ENCODE measurements at places on chromosomes 6 and 20. TPM values are rescaled to one million over a fixed set of nuclear protein-coding genes. Genes with fewer than 3 reads are reported as not detected.

Gene GABRR1
- not detected for total RNA-seq

Gene DEFB132
- total RNA-seq = not detected

Gene OPRM1
- not detected for total RNA-seq

Gene DEFB124
- total RNA-seq = not detected

Gene SMOC2
- total RNA-seq = 0.75 TPM

Gene RAB44
- 0.03 TPM for total RNA-seq

Gene MATN4
- 0.06 TPM for total RNA-seq

Gene ZSCAN31
- total RNA-seq = 8.3 TPM

Gene LAMA5
- total RNA-seq = 63.9 TPM

Gene BFSP1
- not detected for total RNA-seq

- H3K4me1 ChIP-seq = peaks cover 35% of the 10 kb centered on the region
- H3K27ac ChIP-seq = no peak overlapping the region
- peak overlapping the region; percentile 82 for H3K4me3 ChIP-seq
- peak; percentile 51 for DNase-seq
- H3K36me3 ChIP-seq = no peaks in the 10 kb centered on the region
Observed at GRCh38 chr20:36462440-36463211, 78.7 kb upstream of the MYL9 start.

- no peak overlapping the region for H3K27ac ChIP-seq
- no peaks in the 10 kb centered on the region for H3K27me3 ChIP-seq
- no peak for DNase-seq
- no peaks in the 10 kb centered on the region for H3K36me3 ChIP-seq
- H3K4me3 ChIP-seq = no peak overlapping the region
Observed at GRCh38 chr20:8334641-8335040, 202.6 kb downstream of the PLCB1 start.

DNA sequence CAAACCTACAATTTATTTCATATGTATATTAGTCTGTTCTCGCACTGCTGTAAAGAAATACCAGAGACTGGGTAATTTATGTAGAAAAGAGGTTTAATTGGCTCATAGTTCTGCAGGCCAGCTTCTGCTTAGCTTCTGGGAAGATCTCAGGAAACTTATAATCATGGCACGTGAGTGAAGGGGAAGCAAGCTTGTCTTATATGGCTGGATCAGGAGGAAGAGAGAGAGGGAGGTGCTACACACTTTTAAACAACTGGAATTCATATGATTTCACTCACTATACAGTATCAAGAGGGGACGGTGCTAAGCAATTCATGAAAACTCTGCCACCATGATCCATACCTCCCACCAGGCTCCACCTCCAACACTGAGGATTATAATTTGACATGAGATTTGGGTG lies 29.9 kb downstream of the PHACTR2 start:
- H3K4me3 ChIP-seq = no peak overlapping the region
- no peaks in the 10 kb centered on the region for H3K27me3 ChIP-seq
- H3K27ac ChIP-seq = no peak overlapping the region
- H3K36me3 ChIP-seq = no peaks in the 10 kb centered on the region
- H3K4me1 ChIP-seq = no peaks in the 10 kb centered on the region
- DNase-seq = no peak

GRCh38 chr6:32371229-32371628 lies 474 bp downstream of the TSBP1 start:
- no peak overlapping the region for H3K27ac ChIP-seq
- H3K27me3 ChIP-seq = no peaks in the 10 kb centered on the region
- no peaks in the 10 kb centered on the region for H3K4me1 ChIP-seq
- H3K36me3 ChIP-seq = no peaks in the 10 kb centered on the region
- DNase-seq = no peak
- H3K4me3 ChIP-seq = no peak overlapping the region

GRCh38 chr6:113281431-113281830 lies 575.7 kb upstream of the MARCKS start:
- no peak overlapping the region for H3K27ac ChIP-seq
- no peak overlapping the region for H3K4me3 ChIP-seq
- H3K27me3 ChIP-seq = no peaks in the 10 kb centered on the region
- H3K4me1 ChIP-seq = peaks cover 6% of the 10 kb centered on the region

DNA sequence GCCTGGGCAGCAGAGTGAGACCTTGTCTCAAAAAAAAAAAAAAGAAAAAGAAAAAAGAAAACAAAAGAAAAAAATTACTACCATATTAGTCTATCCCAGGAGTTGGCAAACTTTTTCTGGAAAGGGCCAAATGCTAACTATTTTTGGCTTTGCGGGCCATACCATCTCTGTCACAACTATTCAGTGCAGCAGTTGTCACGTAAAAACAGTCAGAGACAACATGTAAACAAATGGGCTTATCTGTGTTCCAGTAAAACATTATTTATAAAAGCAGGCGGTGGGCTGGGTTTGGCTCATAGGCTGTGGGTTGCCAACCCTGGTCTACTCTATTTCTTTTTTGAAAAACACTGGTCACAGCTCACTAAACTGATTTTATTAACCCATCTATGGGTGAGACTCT lies 53.4 kb downstream of the EYA2 start:
- DNase-seq = no peak
- no peaks in the 10 kb centered on the region for H3K36me3 ChIP-seq

- H3K36me3 ChIP-seq = no peaks in the 10 kb centered on the region
- H3K27ac ChIP-seq = no peak overlapping the region
- peaks cover 26% of the 10 kb centered on the region for H3K4me1 ChIP-seq
- H3K27me3 ChIP-seq = peaks cover 44% of the 10 kb centered on the region
- peak; percentile 18 for DNase-seq
Observed at GRCh38 chr6:45665859-45666258, 288.1 kb upstream of the SUPT3H start.

- H3K27me3 ChIP-seq = no peaks in the 10 kb centered on the region
- H3K4me3 ChIP-seq = peak overlapping the region; percentile 97
- no peak for DNase-seq
Observed at GRCh38 chr6:113862112-113862511, 5.0 kb downstream of the MARCKS start.

GRCh38 chr6:20034408-20034769 lies 177.9 kb downstream of the MBOAT1 start:
- no peaks in the 10 kb centered on the region for H3K36me3 ChIP-seq
- no peak overlapping the region for H3K27ac ChIP-seq
- no peaks in the 10 kb centered on the region for H3K27me3 ChIP-seq
- DNase-seq = no peak
- peaks cover 15% of the 10 kb centered on the region for H3K4me1 ChIP-seq

- peaks cover 16% of the 10 kb centered on the region for H3K4me1 ChIP-seq
- H3K4me3 ChIP-seq = no peak overlapping the region
- no peak for DNase-seq
- peaks cover 5% of the 10 kb centered on the region for H3K36me3 ChIP-seq
- H3K27ac ChIP-seq = no peak overlapping the region
- H3K27me3 ChIP-seq = no peaks in the 10 kb centered on the region
Observed at GRCh38 chr20:21322083-21322710, 19.1 kb downstream of the XRN2 start.

GRCh38 chr20:53215166-53215565 lies 243.0 kb downstream of the TSHZ2 start:
- peaks cover 29% of the 10 kb centered on the region for H3K4me1 ChIP-seq
- peaks cover 9% of the 10 kb centered on the region for H3K27me3 ChIP-seq
- no peak overlapping the region for H3K4me3 ChIP-seq
- no peaks in the 10 kb centered on the region for H3K36me3 ChIP-seq
- H3K27ac ChIP-seq = no peak overlapping the region
- DNase-seq = no peak

DNA sequence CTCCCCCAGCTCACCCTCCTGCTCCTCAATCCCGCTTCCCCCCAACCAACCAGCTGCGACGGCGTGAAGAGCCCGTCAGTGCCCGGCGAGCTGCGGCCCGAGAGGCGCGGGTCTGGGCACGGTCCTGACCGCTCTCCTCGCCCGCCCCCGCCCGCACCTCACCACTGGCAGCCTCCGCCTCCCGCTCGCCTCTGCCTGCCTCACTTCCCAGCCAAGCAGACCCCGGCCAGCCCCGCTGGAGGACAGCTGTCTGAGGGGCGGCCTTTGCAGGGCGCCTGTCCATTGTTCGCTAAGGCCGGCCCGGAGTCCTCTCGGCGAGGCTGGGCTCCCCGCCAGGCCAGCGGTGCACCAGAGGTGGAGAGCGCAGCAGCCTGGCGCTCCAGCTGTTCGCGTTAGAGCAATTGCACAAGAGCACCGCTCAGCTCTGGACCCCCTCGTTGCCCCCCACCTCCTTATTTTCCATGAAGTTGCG lies 1.3 kb downstream of the SOBP start:
- DNase-seq = peak; percentile 86
- peak overlapping the region; percentile 86 for H3K4me3 ChIP-seq
- H3K27me3 ChIP-seq = peaks cover 27% of the 10 kb centered on the region
- H3K27ac ChIP-seq = no peak overlapping the region

GRCh38 chr6:98634569-98634968 lies 199.8 kb upstream of the POU3F2 start:
- peak; percentile 38 for DNase-seq
- no peaks in the 10 kb centered on the region for H3K27me3 ChIP-seq
- no peak overlapping the region for H3K4me3 ChIP-seq

DNA sequence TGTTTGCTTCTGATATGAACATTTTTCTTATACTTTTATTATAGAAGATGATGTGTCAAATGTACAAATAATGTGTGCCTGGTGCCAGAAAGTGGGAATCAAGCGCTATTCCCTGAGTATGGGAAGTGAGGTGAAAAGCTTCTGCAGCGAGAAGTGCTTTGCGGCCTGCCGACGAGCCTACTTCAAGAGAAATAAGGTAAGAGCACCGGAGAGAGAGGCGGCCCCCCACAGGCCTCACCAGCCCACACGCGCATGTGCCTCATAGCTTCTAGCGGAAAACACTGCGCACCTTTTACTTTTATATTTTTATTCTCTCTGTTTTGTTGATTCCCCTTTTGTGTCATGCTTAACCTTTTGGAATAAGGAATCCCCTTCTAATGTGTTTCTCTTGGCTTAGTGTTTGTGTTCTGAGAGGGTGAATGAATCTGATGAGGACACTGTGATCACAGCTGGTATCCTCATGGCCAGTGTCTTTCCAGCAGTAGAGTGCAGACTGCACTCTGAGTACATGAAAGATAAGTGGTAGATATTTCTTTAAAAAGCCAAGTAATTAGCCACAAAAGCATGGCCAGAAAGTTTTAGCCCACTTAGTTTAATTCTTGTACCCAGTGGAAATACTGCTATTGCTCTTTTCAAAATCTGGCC lies 43.6 kb downstream of the SOBP start:
- no peaks in the 10 kb centered on the region for H3K36me3 ChIP-seq
- no peak overlapping the region for H3K27ac ChIP-seq
- H3K4me3 ChIP-seq = no peak overlapping the region

GRCh38 chr6:11172501-11173327 lies 59.8 kb downstream of the NEDD9 start:
- H3K27ac ChIP-seq = no peak overlapping the region
- peaks cover 10% of the 10 kb centered on the region for H3K4me1 ChIP-seq
- H3K27me3 ChIP-seq = no peaks in the 10 kb centered on the region
- peak; percentile 82 for DNase-seq
- no peaks in the 10 kb centered on the region for H3K36me3 ChIP-seq

GRCh38 chr6:15061908-15062515 lies 183.9 kb upstream of the JARID2 start:
- no peaks in the 10 kb centered on the region for H3K36me3 ChIP-seq
- H3K4me1 ChIP-seq = peaks cover 5% of the 10 kb centered on the region
- H3K4me3 ChIP-seq = no peak overlapping the region
- no peaks in the 10 kb centered on the region for H3K27me3 ChIP-seq
- no peak for DNase-seq

GRCh38 chr6:154593122-154593521 lies 82.6 kb upstream of the CNKSR3 start:
- H3K27me3 ChIP-seq = no peaks in the 10 kb centered on the region
- H3K4me3 ChIP-seq = no peak overlapping the region
- no peak overlapping the region for H3K27ac ChIP-seq
- H3K4me1 ChIP-seq = peaks cover 29% of the 10 kb centered on the region
- no peaks in the 10 kb centered on the region for H3K36me3 ChIP-seq

DNA sequence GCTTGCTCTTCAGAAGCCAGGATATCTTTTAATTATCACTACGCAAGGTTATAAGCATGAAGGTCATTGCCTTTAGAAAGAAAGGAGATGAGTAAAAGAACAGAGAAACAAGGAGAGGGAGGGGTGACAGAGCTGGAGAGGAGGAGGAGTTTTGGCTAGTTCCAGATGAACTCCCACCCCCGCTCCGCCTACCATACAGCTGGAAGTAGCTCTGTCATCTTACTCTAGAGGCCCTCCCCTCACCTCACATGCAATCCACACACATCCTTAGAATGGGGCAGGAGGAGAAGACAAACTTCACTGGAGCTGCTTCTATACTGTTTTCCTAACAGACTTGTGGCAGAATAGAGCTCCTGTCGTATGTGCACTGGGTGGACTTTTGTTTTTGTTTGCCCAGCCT lies 144.7 kb downstream of the SCML4 start:
- no peak overlapping the region for H3K27ac ChIP-seq
- H3K4me3 ChIP-seq = no peak overlapping the region
- DNase-seq = no peak
- no peaks in the 10 kb centered on the region for H3K4me1 ChIP-seq
- H3K27me3 ChIP-seq = peaks cover 10% of the 10 kb centered on the region

- DNase-seq = no peak
- H3K4me3 ChIP-seq = no peak overlapping the region
- H3K4me1 ChIP-seq = no peaks in the 10 kb centered on the region
- H3K27me3 ChIP-seq = no peaks in the 10 kb centered on the region
- no peaks in the 10 kb centered on the region for H3K36me3 ChIP-seq
- H3K27ac ChIP-seq = no peak overlapping the region
Observed at GRCh38 chr20:7085467-7085866, 318.0 kb downstream of the BMP2 start.

DNA sequence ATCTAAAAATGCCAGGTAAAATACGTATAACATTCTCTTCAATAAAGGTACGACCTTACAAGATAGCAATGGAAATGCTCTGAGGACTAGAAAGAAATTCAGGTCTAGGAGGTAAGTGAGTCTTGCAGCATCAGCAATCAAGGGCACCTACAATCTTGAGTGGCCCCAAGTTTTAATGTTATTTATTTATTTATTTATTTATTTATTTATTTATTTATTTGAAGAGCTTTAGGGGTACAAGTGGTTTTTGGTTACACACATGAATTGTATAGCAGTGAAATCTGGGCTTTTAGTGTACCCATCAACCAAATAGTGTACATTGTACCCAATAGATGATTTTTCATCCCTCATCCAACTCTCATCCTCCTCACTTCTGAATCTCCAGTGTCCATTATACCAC lies 574.0 kb upstream of the POU3F2 start:
- no peaks in the 10 kb centered on the region for H3K27me3 ChIP-seq
- H3K27ac ChIP-seq = no peak overlapping the region
- H3K4me1 ChIP-seq = peaks cover 14% of the 10 kb centered on the region
- H3K4me3 ChIP-seq = no peak overlapping the region
- H3K36me3 ChIP-seq = peaks cover 4% of the 10 kb centered on the region

GRCh38 chr20:57330998-57331397 lies 1.4 kb downstream of the SPO11 start:
- H3K27me3 ChIP-seq = peaks cover 4% of the 10 kb centered on the region
- no peak overlapping the region for H3K27ac ChIP-seq
- no peak for DNase-seq
- peaks cover 9% of the 10 kb centered on the region for H3K4me1 ChIP-seq

DNA sequence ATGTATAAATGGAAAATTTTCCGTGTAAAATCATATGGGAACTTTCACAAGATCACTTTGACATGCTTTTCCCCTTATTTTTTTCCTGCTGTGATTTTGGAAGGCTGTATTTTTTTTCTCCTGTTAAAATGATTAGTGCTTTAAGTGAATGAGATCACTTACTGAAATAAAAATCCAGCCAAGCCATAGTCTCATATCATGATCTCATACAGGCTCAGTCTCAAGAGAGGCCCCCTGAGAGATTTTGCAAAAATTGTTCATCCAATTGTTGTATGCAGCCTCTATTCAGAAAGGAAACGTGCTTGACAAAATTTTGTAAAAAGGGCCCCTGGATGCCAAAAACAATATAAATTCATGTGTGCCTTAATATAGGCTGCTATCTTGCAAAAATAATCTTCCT lies 528.2 kb downstream of the HDGFL1 start:
- no peaks in the 10 kb centered on the region for H3K27me3 ChIP-seq
- H3K36me3 ChIP-seq = no peaks in the 10 kb centered on the region
- no peak for DNase-seq
- H3K4me1 ChIP-seq = no peaks in the 10 kb centered on the region
- H3K27ac ChIP-seq = no peak overlapping the region
